ENCODE measurements at places on chromosomes 11 and 22. TPM values are rescaled to one million over a fixed set of nuclear protein-coding genes. Genes with fewer than 3 reads are reported as not detected.
A peak's percentile ranks its signal among the peaks of the same experiment; 100 is the strongest.

- peaks cover 56% of the 10 kb centered on the region for H3K27me3 ChIP-seq
- no peaks in the 10 kb centered on the region for H3K36me3 ChIP-seq
- no peak overlapping the region for H3K27ac ChIP-seq
- H3K4me1 ChIP-seq: peaks cover 8% of the 10 kb centered on the region
- no peak for DNase-seq
These were observed 5.1 kb upstream of the FAM83F start for GRCh38 chr22:39989633-39990032.

ARHGEF12 gene
- 91.4 TPM for polyA plus RNA-seq

- no peak for DNase-seq
- H3K36me3 ChIP-seq: no peaks in the 10 kb centered on the region
- no peak overlapping the region for H3K4me3 ChIP-seq
- no peak overlapping the region for H3K27ac ChIP-seq
- H3K4me1 ChIP-seq: no peaks in the 10 kb centered on the region
- H3K27me3 ChIP-seq: peaks cover 33% of the 10 kb centered on the region
These were observed 49.5 kb downstream of the ZNF280B start for GRCh38 chr22:22458896-22459588.

DNA sequence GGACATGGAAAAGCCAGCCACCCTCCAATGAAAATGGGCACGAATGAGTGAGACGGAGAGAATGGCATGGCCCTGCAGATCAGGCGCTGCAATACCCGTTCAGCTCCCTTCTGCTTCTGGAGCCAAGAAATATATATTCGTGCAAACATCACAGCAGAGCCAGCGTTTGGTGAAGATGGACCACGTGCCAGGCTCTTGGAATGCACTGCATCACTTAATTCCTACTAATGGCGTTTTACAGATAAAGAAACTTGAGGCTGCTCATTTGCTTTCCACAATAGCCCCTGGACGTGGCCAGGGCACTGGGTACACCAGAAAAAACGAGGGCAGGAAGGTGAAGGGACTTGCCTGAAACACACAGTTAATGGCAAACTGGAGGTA is 1.6 kb upstream of the FXYD2 start:
- peak; percentile 2 for DNase-seq
- no peaks in the 10 kb centered on the region for H3K27me3 ChIP-seq
- H3K4me3 ChIP-seq: no peak overlapping the region

MFRP gene
- not detected for polyA plus RNA-seq

- peak overlapping the region; percentile 83 for H3K27ac ChIP-seq
- DNase-seq: no peak
- H3K27me3 ChIP-seq: no peaks in the 10 kb centered on the region
These were observed 753 bp downstream of the PRPF19 start for GRCh38 chr11:60905551-60906113.

DNA sequence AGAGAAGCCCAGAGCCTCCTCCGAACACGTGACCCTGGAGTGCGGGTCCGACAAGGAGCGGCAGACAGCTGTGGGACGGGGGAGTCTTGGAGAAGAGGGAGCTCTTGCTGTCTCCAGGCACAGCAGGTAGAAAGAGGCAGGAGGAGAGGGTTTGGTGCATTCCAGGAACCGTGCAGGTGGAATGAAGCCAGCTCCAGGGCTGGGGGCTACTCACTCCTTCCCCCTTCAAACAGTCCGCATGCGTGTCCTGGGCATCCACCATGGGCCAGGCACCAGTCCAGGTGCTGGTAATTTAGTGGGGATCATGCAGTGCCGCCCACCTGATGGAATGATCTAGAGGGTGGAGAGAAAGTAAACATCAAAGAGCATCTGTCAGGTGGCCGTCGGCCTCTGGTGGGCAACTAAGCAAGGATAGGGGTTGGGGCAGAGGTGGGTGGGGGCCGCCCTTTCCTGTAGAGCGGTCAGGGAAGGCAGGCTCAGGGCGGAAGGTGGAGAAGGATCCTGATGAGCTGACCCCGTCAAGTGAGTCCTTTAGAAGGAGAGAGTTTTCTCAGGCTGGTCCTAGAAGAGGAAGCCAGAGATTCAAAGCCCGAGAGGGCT is 850.0 kb downstream of the TBC1D22A start:
- no peak overlapping the region for H3K27ac ChIP-seq
- no peak overlapping the region for H3K4me3 ChIP-seq
- no peaks in the 10 kb centered on the region for H3K36me3 ChIP-seq
- H3K4me1 ChIP-seq: no peaks in the 10 kb centered on the region

GRCh38 chr11:90766121-90766520 is 543.3 kb upstream of the CHORDC1 start:
- H3K36me3 ChIP-seq: no peaks in the 10 kb centered on the region
- H3K27ac ChIP-seq: no peak overlapping the region
- H3K27me3 ChIP-seq: no peaks in the 10 kb centered on the region
- DNase-seq: no peak
- H3K4me3 ChIP-seq: no peak overlapping the region

- no peak overlapping the region for H3K27ac ChIP-seq
- peaks cover 94% of the 10 kb centered on the region for H3K27me3 ChIP-seq
- H3K4me3 ChIP-seq: no peak overlapping the region
- no peak for DNase-seq
- no peaks in the 10 kb centered on the region for H3K4me1 ChIP-seq
These were observed 12.4 kb downstream of the NRXN2 start for GRCh38 chr11:64710418-64711137.

DNA sequence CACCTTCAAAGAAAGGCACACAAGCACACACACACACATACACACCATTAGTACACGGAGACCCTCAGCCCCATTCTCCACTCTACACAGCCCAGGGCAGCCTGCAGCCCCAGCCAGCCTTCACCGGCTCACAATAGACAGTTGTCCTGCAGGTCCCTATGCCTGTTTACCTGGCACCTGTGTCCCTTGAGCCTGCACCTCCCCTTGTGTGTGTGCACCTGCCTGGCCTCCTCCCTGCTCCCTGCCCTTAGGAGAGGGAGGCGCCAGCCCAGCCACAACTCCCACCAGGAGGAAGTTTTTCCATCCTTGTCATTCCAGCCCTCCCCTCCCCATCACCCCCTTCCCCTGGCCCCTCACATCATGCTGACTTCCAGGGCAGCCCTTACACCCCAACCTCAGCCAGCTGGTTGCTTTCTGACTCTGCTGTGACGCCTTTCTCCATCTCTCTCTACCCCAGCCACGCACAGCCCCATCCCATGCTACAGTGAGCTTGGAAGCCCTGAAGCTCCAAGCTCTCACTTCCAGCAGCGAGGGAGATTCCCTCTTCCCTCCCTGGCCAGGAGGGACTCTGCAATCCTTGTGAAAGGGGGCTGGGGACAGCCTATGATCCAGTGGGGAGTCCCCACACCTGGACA is 4.4 kb downstream of the AHNAK start:
- H3K27me3 ChIP-seq: no peaks in the 10 kb centered on the region
- no peak for DNase-seq
- peaks cover 66% of the 10 kb centered on the region for H3K4me1 ChIP-seq
- peak overlapping the region; percentile 83 for H3K4me3 ChIP-seq
- no peaks in the 10 kb centered on the region for H3K36me3 ChIP-seq

DNA sequence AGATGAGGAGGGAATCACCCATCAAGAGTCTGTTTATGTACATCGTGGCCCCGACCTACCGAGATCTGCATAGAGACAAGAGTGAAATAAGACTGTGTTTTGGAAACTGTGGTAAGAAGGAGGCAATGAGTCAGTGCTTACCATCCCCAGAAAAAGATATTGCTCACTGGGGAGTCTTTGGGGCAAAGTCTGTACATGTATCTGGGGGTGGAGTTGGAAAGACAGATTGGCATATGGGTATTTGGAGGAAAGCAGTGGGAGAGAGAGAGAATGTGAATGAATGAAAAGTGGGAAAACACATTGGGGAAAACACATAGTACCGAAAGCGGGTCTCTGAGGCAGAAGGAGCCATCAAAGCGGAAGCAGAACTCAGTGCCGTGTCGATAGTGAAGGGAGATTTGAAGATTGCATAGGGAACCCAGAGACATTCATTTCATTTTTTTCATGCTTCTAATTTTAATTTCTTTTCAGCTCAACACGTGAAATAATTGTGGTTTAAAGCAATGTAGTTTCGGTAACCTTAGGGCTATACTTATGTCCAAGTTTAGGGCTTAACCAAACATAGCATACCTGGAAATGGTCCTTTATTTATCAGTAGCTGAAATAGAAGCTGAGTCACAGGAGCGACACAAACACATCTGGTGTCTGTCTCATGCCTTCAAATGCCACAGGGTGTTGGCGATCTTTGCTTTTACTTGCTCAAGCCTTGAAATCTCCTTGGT is 98.6 kb upstream of the CD44 start:
- peak overlapping the region; percentile 59 for H3K27ac ChIP-seq
- H3K27me3 ChIP-seq: no peaks in the 10 kb centered on the region
- peaks cover 9% of the 10 kb centered on the region for H3K4me1 ChIP-seq
- DNase-seq: no peak

DNA sequence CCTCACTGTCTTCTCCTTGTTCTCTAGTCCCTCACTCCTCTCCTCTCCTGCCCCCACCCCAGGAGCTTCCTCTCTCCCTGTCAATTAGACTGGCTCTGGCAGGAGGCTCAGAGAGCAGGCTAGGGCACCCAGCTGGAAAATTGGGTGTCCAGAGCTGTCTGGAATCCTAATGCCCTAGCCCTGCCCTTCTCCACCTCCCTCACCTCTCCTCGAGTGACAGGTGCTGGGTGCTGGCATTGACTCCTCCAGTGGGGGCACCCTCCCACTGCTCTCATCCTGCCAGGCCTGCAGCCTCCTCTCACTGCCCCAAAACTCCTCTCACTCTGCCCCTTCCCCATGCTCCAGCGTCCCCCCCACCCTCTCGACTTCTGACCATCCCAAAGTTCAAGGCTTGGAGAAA is 68.9 kb downstream of the CYTH4 start:
- H3K4me1 ChIP-seq: no peaks in the 10 kb centered on the region
- no peak overlapping the region for H3K27ac ChIP-seq
- DNase-seq: no peak
- H3K27me3 ChIP-seq: no peaks in the 10 kb centered on the region

KCTD14 gene
- 6.5 TPM for polyA plus RNA-seq

DNA sequence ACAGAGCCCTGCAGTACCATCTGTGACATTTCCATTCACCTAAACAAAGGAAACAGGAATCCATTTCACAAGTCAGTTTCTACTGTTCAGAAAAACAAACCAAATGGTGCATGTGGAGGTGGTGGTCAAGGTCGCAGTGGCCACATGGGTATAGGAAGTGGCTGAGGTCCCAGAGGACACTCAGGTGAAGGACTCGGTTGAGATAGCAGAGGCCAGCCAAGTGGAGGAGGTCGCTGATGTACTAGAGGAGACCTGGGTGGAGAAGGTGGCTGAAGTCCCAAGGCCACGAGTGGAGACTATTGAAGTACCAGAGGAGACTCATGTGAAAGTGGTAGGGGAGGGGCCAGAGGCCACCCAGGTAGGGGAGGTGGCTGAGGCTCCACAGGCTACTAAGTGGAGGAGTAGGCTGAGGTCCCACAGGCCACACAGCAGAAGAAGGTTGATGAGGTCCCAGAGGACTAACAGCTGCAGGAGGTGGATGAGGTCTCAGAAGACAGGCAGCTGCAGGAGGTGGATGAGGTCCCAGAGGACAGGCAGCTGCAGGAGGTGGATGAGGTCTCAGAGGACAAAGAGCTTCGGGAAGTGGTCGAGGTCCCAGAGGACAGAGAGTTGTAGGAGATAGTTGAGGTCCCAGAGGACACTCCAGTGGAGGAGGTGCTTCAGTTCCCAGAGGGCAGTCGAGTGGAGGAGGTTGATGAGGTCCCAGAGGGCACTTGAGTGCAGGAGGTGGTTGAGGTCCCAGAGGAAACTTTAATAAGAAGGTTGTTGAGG is 40.2 kb downstream of the ZNF195 start:
- H3K4me3 ChIP-seq: no peak overlapping the region
- no peak overlapping the region for H3K27ac ChIP-seq
- no peak for DNase-seq
- no peaks in the 10 kb centered on the region for H3K36me3 ChIP-seq

DNA sequence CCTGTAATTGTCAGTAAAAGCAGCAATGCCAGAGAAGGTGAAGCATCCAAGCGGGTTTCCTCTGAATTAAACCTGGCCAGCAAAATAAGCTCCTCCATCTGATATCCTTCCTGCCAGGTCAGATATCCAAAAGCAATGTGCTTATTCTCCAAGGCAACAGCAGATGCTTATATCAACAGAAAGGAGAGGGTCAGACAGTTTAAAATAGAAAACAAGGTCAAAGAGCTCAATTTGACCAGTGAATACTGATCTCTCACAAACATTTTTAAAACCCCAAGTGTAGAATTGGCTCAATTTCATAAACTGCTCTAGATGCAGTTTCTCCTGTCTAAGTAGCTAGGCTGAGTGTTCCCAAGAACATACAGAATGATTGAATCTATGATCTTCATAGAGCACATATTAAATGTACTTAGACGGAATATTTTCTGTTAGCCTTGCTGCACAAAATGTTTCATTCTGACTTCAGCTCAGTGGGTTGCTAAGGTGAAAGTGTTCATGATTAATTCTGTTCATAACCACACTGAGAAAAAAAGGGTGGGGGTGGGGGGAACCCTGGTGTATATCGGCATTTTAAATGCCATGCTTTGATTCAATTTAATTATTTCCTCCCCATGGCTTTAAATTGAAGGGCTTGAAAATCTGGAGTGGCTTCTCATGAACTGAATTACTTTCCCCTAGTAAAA is 174.2 kb upstream of the ARHGAP20 start:
- no peak overlapping the region for H3K27ac ChIP-seq
- H3K4me3 ChIP-seq: no peak overlapping the region
- DNase-seq: no peak
- H3K4me1 ChIP-seq: no peaks in the 10 kb centered on the region

PRRG4 gene
- 2.4 TPM for polyA plus RNA-seq

- no peaks in the 10 kb centered on the region for H3K4me1 ChIP-seq
- DNase-seq: no peak
- no peaks in the 10 kb centered on the region for H3K36me3 ChIP-seq
These were observed 380.6 kb downstream of the BRD1 start for GRCh38 chr22:49446759-49447710.

ME3 gene
- polyA plus RNA-seq: 29.8 TPM

- no peaks in the 10 kb centered on the region for H3K36me3 ChIP-seq
- H3K4me3 ChIP-seq: no peak overlapping the region
- no peaks in the 10 kb centered on the region for H3K4me1 ChIP-seq
- peak; percentile 59 for DNase-seq
- H3K27ac ChIP-seq: no peak overlapping the region
These were observed 128.6 kb upstream of the FGF3 start for GRCh38 chr11:69947793-69948255.

GRCh38 chr11:122625976-122626665 is 29.4 kb upstream of the UBASH3B start:
- H3K36me3 ChIP-seq: no peaks in the 10 kb centered on the region
- H3K27ac ChIP-seq: no peak overlapping the region

- H3K27me3 ChIP-seq: no peaks in the 10 kb centered on the region
- no peak for DNase-seq
- H3K27ac ChIP-seq: no peak overlapping the region
- no peaks in the 10 kb centered on the region for H3K4me1 ChIP-seq
- H3K36me3 ChIP-seq: no peaks in the 10 kb centered on the region
- no peak overlapping the region for H3K4me3 ChIP-seq
These were observed 155.2 kb upstream of the GRK3 start for GRCh38 chr22:25409240-25409639.
